SJCRH30 (cell line): ENCODE measurements at places on chromosomes 11 and 22. TPM values are rescaled to one million over a fixed set of nuclear protein-coding genes. Genes with fewer than 3 reads are reported as not detected.

Gene SART1
- 52.3 and 63.5 TPM in 2 replicates for total RNA-seq

Gene RAB1B
- 82.0 and 83.2 TPM in 2 replicates for total RNA-seq

Gene ROBO3
- total RNA-seq: 5.1 and 7.0 TPM in 2 replicates

DNA sequence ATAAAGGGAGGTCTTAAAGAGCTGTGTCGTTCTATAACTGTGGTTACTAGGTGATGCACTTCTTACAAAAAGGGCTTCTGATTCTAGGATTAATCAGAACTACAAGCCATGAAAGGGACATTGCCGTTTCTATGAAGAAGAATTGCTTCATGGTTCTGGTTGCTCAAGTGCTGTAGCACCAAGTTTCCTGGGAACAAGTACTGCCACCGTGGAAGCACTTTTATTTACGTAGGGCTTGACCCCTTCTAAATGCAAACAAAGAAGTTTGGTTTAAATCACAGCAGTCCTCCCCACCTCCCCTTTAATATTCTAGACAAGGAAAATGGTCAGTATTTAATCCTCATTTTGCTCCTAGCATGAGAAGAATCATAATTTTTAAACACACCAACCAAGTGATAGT, 9.8 kb downstream of the YAP1 start:
- DNase-seq: no peak
- H3K27me3 ChIP-seq: no peaks in the 10 kb centered on the region
- H3K4me3 ChIP-seq: no peak overlapping the region
- 0 out of 2 replicates have a peak, but pooled peaks cover 4% of the 10 kb centered on the region for H3K36me3 ChIP-seq

DNA sequence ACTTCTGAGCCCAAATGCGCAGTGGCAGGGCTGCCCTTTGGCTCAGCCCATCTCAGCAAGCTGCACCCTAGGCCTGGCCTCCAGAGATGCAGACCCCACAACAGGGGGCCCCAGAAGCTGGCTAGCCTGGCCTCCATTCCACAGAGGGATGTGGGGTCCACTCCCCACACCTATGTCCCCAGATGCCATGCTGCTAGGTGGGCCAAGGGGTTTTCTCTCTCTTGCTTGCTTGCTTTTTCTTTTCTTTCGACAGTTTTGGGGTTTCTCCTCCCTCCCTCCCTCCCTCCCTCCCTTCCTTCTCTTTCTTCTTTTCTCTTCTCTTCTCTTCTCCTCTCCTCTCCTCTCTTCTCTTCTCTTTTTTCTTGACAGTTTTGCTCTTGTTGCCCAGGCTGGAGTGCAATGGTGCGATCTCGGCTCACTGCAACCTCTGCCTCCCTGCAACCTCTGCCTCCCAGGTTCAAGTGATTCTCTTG, 9.6 kb downstream of the SCARF2 start:
- no peak for DNase-seq
- H3K4me3 ChIP-seq: no peak overlapping the region

Gene TUBA8
- 0.89 TPM in 1 of 2 replicates, not detected in the other for total RNA-seq
